Forelimb muscle (tissue), 1 donor: ENCODE measurements at places on chromosomes 3 and 15.

GRCh38 chr15:77487469-77487842 is 66.8 kb downstream of the HMG20A start:
- DNase-seq: no peak

DNA sequence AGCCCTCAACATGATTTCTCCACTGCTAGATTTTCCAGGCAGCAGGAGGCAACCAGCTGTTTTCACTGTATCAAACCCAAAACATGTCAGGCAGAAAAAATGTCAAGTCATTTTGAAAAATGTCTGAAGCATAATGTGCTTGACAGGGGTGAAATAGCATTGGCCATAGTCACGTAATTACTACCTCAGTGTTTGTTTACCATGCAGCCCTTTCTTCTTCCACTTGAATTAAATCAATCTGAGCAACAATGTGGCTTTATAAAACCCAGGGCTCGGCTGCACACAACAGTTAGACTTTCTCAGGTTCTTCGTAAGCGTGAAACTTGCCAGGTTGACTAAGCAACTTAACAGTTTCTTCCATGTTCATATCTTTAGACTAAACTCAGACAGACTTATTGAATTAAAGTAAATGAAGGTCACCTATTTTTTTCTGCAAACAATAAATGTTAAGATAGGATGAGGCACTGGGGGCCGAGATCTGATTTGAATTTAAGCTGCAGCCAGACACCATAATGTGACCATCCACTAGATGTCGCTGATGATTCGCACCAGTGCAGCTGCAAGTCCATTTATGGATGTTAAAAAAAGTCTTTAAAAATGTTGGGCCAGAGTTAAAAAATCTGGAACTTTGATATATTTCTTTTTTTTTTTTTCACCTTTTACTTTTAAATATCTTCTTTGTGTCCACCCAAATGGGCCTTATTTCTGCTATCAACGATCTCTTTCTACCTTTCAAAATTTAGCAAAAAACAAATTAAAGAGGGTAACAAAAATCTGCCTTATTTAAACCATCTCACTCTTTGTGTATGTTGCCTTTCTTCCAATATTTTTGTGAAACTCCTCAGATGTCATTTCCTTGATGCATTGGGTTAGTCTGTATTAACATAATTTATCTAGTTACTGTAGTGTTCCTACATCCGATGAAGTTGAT is 305.9 kb downstream of the CACNA2D3 start:
- peak; percentile 75 for DNase-seq

DNA sequence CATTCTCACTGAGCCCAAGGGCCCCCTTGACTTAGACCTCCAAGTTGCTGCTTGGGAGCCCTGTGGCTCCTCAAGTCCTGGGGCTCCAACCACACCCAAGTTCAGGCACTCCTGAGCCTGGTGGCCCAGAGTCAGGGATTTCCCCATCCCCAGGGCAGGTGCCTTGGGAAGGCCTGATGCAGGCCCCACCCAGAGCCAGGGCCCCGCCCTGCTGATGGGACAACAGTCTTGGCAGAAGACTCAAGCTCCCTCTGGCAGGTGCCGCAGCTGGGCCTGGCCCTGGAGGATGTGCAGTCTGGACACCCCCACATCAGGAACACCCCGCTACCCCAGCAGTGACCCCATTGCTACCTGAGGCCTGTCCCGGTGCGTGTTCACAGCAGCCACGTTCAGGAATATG is 17.7 kb upstream of the SHISA5 start:
- DNase-seq: no peak

- peak; percentile 28 for DNase-seq
Measured at GRCh38 chr3:69250014-69250413, 127.6 kb upstream of the LMOD3 start.

DNA sequence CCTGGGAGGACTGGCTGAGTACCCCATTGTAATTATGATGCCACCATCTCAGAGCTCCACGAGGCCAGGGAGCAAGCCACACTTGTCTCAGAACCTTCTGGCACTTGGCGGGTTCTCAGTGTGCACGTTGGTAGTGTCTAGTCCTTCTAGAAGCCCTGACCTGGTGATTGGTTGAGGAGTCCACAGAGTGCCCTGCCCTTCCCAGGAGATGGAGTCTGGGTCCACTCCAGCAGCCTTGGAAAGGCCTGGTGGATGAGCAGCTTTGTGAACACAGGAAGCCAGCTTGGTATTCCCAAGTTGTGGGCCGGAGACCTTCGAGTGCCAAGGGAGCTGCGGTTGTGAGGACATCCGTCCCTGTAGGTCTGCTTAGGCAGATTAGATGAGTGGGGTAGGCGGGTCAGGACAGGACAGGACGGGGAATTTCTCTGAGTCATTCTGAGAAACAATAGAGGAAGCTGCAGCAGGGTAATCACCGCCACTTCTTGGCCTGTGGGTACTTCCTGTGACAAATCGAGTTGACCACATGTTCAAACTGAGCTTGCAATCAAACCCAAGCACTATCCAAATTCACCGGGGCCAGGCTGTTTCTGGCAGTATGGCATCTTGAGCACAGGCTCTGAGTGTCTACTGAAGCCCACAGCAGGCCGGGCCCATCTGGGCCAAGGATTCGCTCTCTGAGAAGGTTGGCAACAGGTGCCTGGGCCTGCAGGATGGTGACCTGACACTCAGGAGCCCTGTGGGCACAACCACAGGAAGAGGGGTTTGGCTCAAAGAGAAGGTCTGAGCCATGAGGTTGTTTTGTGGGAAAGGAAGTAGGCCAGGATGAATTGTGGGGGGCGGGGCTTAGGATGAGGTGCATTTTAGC is 71.5 kb upstream of the PLXNA1 start:
- DNase-seq: peak; percentile 22

DNA sequence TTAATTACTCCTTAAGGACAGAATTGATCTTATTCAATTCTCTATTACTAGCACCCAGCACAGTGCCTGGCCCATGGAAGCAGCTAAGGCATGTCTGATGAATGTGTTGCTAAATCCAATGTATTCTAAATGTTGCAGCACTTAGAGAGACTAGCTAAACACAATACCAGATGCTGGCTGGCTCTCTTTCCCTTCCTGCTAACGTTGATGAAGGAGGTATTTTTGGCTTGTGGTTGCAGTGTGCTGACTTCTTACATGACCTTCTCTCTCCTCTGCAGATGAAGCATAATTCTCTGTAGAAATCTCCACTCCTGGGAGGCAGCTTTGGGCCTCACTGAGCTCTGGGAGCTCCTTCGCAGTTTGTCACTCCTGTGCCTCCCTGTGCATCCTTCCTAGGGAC is 183.6 kb downstream of the PEX5L start:
- peak; percentile 16 for DNase-seq
